ENCODE measurements at places on chromosomes 5 and 9. TPM values are rescaled to one million over a fixed set of nuclear protein-coding genes. Genes with fewer than 3 reads are reported as not detected.

Gene TLX3
- not detected for total RNA-seq

Gene GBA2
- 23.9 TPM for total RNA-seq

Gene EIF4EBP3
- 3.9 TPM for total RNA-seq

Gene FBXL7
- 6.8 TPM for total RNA-seq

Gene NACC2
- 17.1 TPM for total RNA-seq

Gene ABCA2
- 8.5 TPM for total RNA-seq

Gene IL9
- not detected for total RNA-seq

Gene KIF4B
- not detected for total RNA-seq

Gene SPARC
- 644 TPM for total RNA-seq

Gene SPRY4
- 8.9 TPM for total RNA-seq

Measured in bronchus fibroblast of lung (primary cell).